Stimulated activated CD4-positive, alpha-beta T cell treated with anti-CD3 and anti-CD28 coated beads, Interleukin-4, amount 100 ng/mL, for 48 hours (primary cell): ENCODE measurements at places on chromosomes 1 and 21.

DNA sequence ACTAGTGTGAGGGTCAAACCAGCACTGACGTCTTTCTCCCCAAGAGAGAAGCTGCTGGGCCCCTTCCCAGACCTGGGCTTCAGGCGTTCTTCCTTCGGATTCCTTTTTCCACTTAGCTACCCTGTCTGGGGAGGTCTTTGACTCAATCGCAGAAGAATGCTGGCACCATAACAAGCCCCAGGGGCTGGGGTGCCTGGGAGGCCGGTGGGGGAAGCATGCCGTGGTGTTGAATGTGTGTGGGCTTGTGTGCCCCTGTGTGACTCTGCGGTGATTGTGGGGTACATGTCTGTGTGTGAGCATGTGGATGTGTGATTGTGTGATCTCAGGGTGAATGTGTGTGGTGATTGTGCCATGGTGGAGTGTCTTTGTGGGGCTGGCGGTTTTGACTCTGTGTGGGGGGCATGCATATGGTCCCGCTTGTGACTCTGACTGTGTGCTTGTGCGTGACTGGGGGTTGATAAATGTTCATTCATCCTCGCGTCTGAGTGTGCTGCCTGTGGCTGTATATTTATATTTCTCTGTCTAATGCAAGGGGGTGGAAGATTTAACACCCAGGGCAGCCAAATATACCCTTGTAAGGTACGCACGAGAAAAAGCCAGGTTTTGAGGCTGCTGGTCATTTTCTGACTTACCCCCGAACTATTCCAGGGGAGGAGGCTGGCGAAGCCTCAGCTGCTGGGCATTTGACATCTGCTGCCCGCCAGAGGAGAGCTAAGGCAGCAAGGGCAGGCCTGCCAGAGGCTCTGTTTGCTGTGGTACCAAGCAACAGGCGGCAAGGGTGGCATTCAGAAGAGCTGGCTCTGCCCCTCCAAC lies 1.1 kb upstream of the SYNC start:
- DNase-seq, result no peak

- no peak for DNase-seq
Measured at GRCh38 chr1:195376190-195376589, 1232.0 kb downstream of the KCNT2 start.

DNA sequence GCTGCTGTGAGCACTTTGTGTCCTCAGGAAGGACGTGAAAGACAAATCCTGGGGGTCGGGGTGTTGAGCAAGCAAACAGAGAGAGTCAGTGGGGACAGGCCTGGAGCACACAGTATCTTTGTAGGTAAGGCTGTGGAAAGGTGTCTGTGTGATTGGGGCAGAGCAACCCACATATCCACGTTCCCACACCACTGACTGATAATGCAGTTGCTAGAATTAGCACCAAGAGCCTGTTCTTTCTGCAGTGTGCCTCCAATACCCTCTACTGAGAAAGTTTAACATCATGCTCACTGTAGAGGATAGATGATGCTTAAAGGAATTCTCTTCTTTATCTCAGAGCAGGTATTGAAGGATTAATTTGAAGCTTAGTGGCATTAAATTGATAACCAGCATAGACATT lies 161.1 kb downstream of the PIK3R3 start:
- no peak for DNase-seq

DNA sequence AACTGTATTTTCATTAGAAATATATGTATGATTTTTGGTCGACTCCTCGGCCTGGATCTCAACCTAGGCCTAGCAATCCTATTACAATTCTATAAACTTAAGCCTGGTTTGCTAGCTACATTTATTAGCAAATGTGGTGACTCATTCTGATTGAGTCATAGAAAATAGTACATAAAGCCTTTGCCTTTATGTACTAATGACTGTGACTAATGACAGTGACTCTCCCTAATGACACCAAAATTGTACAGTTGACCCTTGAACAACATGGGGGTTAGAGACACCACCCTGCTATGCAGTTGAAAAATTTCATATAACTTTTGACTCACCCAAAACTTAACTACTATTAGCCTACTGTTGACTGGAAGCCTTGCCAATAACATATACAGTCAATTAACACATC lies 78.9 kb downstream of the CLEC20A start:
- no peak for DNase-seq

GRCh38 chr21:25885880-25886279 lies 151.1 kb downstream of the GABPA start:
- DNase-seq, result no peak

DNA sequence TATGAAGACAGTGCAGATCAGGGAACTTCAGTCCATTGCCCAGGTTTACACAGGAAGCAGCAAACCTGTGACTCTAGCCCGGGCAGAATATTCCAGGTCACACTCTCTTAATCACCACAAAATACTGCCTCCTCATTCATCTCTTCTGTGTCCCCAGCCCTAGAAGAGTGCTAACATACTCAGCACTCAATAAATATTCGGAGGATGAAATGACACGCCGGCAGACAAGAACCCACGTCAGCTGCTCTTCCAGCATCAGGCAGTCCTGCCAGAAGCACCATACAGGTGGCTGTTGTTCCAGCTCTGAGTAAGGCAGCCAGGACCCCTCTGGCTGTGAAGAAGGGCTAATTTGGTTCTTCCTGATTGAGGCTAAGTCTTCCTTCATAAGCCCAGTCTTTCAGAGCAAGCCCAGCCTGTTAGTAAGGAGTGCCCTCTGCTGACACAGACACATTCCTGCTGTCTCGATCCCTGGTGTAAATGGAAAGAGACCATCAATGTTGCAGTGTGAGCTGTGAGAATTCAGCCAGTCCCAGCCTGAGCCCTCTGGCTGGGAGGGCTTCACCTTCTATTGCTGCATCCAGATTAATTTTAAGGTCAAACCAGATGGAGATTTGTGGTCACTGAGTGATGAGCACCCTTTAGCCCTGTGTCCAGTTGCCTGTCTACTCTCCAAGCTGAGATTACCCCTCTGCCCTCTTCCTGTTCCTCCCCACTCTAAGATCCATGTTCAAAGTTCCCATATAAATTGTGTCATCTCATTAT lies 45.0 kb upstream of the KIRREL1 start:
- DNase-seq, result no peak

DNA sequence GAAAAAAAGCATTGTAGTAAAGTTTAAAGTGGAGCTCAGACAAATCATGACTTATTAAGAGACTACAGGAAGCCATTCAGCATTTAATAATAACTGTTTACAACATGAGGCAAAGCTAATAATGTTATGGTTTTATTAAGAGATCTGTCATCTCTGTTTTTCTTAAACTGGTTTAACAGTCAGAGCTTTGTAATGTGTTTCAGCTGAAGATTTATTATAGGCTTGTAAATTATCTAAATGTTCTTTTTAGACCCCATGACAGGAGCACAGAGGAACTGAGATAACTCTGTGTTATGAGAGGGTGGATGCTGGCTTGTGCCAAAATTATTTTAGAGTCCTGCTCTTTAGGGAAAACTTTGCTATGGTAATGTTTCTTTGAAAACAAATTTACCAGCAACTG lies 38.0 kb upstream of the RWDD3 start:
- no peak for DNase-seq

DNA sequence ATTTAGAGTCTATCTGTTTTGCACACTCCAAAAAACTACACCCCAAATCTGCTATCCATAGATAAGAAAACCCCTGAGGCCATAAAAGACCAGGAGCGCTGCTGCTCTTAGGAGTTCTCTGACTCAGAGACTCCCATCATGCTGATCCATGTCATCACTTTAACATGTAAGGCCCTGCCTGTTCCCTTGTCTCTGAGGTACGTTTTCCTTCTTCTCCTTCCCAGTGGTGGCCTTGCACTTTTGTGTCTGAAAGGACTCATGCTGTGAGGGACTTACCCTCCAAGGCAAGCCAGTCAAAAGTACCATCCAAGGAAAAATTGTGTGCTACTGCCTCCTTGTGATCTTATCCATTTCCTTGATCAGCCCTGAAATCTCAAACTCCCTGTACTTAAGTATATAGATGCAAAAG lies 427.4 kb upstream of the NCAM2 start:
- DNase-seq, result no peak

- DNase-seq, result no peak
Measured at GRCh38 chr1:183844806-183845205, 39.9 kb downstream of the RGL1 start.

DNA sequence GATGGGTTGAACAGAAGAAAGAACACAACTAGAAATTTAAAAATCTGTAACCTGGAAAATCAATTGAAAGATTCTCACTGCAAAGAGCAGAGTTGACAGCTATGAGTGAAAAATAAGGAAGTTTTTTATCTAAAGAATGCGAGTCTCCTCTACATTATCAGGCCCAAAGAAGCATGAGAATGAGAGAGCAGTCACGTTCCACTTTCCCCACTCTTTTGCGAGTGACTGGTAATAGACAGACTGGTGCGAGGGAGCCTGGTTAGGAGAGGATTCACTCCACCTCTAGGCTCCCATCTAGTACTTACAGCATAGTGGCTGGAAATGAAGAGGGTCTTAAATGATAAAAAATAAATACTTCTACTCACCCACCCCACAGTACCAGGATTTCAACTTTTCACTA lies 52.0 kb downstream of the PRDX6 start:
- DNase-seq, result no peak

DNA sequence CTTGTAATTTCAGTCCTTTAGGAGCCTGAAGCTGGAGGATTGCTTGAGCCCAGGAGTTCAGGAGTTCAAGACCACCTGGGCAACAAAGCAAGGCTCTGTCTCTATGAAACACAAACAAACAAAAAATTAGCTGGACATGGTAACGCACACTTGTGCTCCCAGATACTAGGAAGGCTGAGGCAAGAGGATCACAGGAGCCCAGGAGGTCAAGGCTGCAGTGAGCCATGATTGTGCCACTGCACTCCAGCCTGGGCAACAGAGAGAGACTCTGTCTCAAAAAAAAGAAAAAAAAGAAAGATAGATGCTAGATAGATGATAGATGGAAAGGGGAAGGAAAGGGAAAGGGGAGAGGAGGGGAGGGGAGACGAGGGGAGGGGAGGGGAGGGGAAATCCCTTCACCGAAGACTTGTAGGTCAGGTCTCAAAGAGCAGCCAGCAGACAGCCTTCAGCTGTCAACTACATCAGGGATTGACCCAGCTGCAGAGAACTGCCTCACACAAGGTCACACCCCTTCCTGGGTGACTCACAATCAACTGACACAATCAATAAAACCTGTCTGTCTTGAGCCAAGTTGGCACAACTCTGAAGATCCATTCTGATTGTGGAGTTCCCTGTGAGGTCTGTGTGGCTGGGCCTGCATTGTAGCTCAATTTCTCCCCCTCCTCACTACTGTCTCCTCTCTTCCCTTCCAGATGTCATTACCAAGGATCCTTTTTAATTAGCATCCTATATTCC lies 200.6 kb downstream of the RGS7 start:
- DNase-seq, result no peak

DNA sequence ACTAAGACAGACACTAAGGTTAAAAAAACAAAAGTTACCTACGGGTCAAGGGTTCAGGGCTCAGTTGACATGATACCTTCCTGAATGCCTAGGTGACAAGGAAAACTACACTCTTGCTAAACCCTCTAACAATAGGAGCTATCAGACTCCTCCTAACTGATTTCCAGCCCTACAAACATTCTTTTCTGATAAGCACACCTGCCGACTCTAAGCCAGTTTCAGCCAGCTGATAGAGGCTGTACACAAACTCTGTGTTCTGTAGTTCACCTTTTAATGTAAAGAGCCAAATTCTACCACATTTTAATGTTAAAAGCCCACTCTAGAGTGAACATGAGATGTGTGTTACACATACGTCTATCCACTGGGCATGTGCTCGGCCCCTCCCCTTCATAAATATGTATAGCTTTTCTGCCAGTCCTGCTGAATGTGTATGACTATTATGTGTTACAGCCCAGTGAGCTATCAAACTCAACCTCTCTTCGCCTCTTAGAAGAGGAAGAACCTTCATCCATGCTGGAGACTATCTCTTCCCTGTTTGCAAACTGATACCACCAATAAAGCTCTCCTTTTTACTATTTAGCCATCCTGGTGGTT lies 40.0 kb upstream of the FAM163A start:
- DNase-seq, result no peak

- no peak for DNase-seq
Measured at GRCh38 chr1:154186852-154187501, 4.9 kb downstream of the TPM3 start.

GRCh38 chr1:54310439-54311328 lies 95.5 kb downstream of the SSBP3 start:
- DNase-seq, result no peak

DNA sequence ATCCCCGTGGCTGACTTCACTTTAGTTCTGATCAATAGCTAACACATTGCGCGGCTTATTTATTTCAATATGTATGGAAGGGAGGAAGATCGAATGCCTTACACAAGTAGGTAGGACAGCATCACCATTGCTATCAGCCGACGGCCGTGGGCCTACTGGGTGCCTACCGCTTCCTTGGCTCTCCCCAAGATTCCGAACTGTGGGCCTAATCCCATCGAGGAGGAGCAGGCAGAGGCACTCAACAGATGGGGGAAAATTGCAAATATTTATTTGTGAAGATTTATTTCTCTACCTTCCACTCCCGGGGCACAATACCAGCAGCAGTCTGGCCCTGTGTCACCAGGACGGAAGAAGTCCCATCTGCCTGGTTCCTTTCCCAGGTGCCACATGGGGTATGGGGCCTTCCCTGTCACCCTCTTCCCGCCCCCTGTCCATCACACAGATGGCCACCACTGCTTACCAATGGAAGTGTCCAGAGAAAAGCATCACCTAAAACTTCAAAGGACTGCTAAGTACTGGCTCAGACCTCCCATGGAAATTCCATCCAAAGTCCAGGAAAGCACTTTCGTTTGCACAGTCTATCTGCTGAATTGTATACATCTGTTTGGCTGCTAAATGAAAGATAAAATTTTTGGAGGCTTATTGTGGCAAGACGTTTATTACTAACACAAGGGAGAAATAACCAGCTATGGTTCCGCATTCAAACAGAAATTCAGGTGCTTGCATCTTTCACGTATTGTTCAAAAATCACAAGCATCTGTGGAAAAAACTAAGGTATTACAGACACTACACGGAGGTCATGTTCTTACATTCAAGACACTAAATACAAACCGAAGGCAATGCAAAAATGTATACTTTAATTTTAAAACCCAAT lies 11.8 kb downstream of the AGT start:
- DNase-seq, result no peak

GRCh38 chr21:31564439-31564838 lies 95.1 kb upstream of the SOD1 start:
- DNase-seq, result no peak

- no peak for DNase-seq
Measured at GRCh38 chr21:15719976-15720375, 9.8 kb upstream of the USP25 start.

DNA sequence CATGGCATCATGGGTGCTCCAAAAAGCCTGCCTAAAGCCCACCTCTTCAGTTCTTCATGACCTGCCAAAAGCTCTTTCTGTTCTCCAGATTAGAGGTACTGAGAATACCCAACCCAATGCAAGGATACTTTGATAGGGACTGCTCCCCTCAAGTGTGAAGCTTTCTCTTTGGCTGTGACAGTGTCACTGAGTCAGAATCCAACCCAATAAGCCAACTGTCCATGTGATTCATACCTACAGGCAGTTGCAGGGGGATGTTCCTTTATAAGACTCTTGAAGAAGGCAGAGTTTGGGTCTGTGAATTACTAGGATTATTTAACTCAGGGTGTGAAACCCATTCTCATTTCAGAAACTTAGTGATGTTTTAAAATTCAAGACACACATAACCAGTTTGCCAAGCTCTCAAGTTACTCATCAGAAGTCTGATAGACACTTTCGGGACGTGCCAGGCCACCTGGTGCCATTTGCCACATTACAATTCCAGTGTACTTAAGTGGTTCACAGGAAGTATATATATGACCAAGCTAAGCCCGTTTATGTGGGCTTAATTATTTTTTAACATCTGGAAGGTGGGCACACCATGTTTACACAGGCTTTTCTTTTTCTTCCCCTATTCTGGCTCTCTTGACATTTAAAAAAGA lies 265.8 kb downstream of the NFIA start:
- DNase-seq, result no peak

GRCh38 chr1:150567717-150568593 lies 11.5 kb downstream of the MCL1 start:
- DNase-seq, result no peak
